T-helper 2 cell (primary cell): ENCODE measurements at places on chromosomes 3 and 15.
A peak's percentile ranks its signal among the peaks of the same experiment; 100 is the strongest.

- no peak for DNase-seq
Measured at GRCh38 chr15:101126618-101127505, 125.0 kb downstream of the CHSY1 start.

- DNase-seq, result no peak
Measured at GRCh38 chr15:75811626-75812025, 31.6 kb upstream of the UBE2Q2 start.

GRCh38 chr15:75348562-75349350 is 1.9 kb downstream of the NEIL1 start:
- no peak for DNase-seq

GRCh38 chr3:125112981-125113380 is 57.2 kb upstream of the HEG1 start:
- no peak for DNase-seq

DNA sequence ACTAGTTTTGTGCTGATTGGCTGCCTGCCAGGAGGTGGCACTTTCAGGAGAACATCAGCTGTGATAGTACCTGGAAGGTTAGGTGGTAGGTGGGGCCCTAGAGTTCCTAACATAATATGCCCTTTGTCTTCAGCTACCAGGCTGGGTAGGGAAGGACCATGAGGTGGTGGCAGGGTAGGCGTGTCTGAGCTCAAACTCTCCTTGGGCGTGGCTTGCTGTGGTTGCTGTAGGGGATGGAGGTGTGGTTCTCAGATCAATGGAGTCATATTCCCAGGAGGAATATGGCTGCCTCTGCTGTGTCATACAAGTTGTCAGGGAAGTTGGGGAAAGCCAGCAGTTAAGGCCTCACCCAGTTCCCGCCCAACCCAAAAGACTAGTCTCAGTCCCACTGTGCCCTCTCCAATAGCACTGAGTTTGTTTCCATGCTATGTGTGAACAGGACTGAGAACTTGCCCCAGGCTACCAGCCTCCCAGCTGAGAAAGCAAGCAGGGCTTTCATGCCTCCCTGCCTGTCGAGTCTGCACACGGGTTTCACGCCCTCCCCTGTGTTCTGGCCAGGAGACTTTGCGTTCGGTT is 107.7 kb downstream of the CHCHD4 start:
- DNase-seq, result no peak

DNA sequence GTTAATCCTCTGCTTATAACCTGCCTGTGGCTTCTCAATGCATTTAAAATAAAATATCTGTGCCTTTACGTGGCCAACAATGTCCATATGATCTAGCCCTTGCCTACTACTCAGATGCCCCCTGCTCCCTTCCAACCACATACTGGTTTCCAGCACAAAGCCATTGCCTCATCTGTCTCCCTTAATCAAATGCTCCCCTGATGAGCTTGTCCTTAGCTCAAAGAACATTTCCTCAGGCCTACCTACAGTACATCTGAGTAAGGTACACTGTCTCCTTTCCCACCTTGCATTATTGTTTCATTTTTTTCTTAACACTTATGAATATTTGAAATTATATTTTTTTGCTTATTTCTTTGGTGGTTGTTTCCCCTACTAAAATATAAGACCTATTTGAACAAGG is 5.9 kb upstream of the TSC22D2 start:
- no peak for DNase-seq

DNA sequence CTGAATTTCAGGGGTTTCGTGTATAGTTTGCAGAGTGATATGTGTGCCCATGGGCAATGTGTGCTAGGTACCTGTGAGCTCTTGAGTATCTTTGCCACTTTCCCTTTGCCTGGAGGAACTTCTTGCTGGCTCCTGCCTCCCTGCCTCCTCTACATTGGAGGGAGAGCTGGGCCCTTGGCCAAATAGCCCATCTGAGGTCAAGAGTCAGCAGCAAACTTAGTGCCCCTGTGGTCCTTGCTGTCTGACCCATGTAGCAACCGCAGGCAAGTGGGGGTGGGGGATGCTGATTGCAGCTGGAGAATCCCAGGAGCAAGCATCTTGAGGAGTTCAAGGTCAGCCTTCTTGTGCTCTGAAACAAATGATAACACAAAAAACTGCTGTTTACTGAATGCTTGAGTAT is 5.4 kb upstream of the TBC1D21 start:
- no peak for DNase-seq

GRCh38 chr15:92788196-92788595 is 111.9 kb upstream of the CHD2 start:
- no peak for DNase-seq

GRCh38 chr15:61380270-61380669 is 151.2 kb upstream of the RORA start:
- DNase-seq, result no peak

GRCh38 chr3:111143-112069 is 85.2 kb upstream of the CHL1 start:
- no peak for DNase-seq

DNA sequence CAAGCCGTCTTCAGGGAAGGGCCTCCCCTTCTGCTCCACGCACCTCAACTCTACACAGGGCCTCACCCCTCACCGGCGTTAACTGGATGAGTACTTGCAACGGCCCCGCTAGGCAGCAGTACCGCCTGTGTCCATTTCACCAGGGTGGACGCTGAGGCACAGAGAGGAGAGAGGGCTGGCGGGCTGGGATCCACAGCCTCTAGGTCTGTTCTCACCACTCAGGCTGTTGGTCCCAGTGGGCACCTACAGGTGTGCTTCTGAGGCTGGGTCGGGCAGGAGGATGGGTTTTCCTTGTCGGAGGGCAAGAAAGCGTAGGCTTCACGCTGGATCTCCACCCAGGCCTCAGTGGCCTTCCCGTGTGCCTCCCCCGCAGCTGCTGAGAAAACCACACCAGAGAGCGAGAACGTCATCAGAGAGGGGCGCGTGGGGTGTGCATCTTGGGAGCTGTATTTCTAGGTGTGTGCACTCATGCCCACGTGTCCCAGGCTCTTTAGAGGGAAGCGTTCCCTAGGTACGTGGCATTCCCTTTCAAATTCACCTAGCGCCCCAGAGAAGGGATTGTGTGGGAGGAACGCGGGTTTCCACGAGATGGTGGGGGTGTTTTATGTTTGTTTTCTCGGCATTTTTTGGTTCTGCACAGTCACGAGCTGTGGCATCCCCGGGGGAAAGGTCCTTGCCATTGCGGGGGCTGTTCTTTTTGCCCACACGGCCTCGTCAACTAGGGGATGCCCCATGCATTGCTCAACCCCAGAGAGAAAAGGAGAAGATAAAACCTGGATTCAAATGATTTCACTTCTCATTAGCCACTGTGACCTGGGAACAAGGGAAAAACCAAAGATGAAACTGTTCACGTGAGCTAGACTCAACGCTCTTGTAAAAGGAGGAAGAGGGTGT is 67.7 kb downstream of the MGLL start:
- no peak for DNase-seq

DNA sequence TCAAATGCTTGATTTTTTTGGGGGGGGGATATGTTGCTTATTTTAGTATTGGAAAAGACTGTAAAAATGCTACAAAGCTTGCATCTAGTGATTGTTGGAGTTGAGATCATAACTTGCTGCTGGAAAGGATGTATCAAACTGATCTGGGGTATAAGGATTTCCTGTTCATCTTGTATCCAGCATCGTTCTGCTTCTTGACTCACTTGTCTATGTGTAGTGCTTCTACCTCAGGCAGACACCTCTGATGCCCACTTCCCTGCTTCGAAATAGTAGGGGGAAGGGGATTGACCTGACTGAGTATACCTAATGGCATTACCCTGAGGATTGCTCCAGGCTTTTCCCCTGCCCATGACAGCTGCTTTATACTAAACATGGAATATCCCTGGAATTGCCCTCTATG is 42.7 kb downstream of the STT3B start:
- DNase-seq, result no peak

DNA sequence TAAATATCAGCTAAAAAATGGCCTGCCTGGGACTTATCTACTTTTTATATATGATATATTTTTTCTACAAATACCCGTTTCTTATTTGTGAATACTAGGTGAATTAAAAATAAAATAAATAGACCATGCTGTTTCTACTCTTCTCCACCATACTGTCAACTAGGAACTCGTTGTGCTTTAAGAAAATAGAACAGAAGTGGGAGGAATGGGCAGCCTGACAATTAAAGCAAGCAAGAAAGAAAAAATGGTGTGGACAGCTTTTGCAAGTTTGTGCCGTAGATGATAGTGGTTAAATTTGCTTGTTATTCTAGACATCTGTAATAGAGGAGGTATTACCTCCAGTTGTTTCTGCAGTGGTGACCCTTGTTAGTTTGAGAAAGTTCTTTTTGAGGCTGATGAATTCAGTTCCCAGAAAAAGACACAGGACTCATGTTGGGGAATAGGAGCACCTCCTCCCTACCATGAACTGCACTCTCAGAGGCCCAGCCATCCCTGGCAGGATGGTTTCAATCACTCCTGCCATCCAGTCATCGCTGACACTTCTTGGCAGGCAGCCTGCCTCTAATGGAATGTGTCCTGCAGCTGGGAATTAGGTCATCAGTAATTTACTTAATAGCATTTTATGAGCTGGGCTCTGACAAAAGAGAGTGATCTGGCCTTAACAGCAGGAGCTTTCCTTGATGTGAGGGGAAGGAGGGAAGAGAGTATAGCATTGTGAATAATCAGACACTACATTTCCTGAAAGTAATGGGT is 105.0 kb upstream of the GAP43 start:
- no peak for DNase-seq

GRCh38 chr3:121096953-121097352 is 188.9 kb downstream of the STXBP5L start:
- no peak for DNase-seq

DNA sequence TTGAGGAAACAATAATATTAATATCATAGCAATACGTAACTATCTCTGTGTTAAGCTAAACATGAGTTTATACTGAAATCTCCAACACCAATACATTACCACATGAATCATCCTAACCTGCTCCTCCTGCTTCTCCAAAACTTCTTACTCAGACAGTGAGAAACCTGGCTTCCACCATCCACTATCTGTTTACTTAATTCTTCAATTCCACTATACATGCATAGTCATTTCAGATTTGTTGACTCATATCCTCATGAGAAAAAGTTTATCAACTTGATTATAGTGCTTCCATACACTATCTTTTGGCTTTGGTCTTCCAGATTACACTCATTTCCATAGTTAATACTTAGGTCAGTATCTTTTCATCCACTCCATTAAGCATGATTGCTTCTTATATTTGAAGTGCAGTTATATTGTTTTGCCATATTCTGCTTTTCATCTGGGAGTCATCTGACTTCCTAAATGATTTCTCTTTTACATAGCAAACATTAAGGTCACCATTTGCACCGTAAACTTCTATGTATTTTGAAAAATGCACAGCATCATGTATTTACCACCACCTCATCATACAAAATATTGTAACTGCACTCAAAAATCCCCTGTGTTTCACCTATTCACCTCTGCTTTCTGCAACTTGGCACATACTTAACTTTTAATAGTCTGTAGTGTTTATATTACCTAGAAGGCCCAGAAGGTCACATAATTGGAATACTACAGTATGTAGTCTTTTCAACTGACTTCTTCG is 970.6 kb downstream of the DIPK2A start:
- DNase-seq, result no peak

DNA sequence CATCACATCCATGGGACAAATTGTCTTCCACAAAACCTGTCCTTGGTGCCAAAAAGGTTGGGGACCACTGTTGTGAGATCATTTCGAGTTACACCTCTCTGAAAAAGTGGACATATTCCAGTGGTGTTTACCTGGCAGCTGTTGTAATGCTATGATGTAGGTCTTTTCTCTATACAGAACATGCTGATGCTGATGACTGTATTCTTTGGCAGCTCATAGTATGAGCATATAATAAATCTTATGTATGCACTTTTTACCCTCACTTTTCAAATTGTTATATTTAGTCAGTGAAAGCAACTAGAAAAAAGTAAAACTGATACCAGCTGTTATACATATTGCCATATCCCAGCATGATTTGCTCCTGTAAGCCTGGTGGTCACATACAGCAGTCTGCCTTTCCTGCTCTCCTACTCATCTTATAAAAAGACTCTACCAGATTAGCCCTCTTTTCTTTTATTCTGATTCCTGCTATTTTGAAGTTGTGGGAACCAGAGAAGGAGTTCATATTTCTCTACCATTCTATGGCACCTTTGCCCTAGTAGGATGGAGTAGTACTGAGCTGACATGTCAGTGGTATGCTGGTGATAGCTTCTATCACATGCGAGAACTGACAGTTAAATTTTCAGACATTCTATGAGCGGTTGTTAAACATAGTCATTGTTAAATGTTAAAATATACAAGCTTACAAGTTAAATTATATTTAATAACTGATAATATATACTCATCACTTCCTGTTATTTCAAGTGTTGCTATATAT is 128.7 kb downstream of the FNDC3B start:
- no peak for DNase-seq

GRCh38 chr15:32718821-32719716 is 1.3 kb downstream of the GREM1 start:
- no peak for DNase-seq

DNA sequence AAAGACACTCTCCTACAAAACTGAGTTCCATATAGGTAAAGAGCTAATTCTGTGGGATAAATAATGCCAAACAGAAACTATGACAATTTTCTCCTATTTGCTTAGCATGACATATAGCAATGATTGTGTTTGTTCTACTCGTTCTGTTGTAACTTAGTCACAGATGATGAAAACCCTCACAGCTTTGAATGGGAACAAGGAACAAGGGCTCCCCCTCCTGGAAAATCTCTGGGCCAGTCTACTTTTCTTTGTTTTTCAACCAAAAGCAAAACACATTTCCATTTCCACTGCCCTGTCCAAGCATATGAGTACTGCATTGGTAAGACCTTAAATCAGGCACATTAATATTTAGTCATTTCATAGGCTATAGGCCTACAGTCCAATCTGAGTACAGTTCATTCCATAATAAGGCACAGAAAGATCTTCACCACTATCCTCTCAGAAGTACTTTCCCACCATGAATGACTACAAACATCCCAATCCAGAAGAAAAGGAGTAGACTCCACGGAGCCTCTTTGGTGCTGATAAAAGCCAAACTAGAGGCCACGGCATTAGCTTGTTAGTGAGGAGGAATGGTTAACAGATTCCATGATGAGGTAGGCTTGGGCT is 67.1 kb downstream of the ATP8B4 start:
- peak; percentile 29 for DNase-seq

- no peak for DNase-seq
Measured at GRCh38 chr3:27714692-27715453, 7.2 kb downstream of the EOMES start.

- no peak for DNase-seq
Measured at GRCh38 chr3:32220006-32220405, 18.5 kb upstream of the CMTM8 start.

- DNase-seq, result no peak
Measured at GRCh38 chr3:15159501-15160136, 46.4 kb upstream of the CAPN7 start.

DNA sequence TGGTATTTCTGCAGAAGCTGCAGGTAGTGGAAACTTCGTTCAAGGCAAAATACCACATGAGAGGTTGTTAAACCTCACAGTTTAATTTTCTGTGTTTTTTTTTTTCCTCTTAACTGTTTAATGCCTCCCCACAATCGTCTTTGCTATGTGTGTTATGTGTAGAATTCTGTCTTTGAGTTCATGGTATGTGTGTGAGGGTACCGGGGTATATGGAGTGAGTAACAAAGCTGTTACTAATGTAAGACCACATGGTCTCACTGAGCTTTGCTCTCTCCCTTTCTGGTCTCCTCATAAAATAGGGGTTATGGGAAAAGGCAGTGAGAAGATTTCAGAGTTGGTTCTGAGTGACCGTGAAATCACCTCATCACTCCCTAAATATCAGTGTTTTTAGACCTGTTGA is 143.6 kb downstream of the USP13 start:
- DNase-seq, result no peak
